ENCODE measurements at places on chromosomes 2 and 18. TPM values are rescaled to one million over a fixed set of nuclear protein-coding genes. Genes with fewer than 3 reads are reported as not detected.

GRCh38 chr2:74887960-74888700 is 54.2 kb downstream of the HK2 start:
- H3K27me3 ChIP-seq: peaks cover 2% of the 10 kb centered on the region
- no peaks in the 10 kb centered on the region for H3K4me1 ChIP-seq
- H3K27ac ChIP-seq: no peak overlapping the region
- peaks cover 68% of the 10 kb centered on the region for H3K36me3 ChIP-seq

- H3K27ac ChIP-seq: no peak overlapping the region
- H3K36me3 ChIP-seq: peaks cover 10% of the 10 kb centered on the region
- DNase-seq: no peak
- peaks cover 3% of the 10 kb centered on the region for H3K27me3 ChIP-seq
Observed at GRCh38 chr18:57744211-57744694, 58.9 kb downstream of the ATP8B1 start.

- H3K4me3 ChIP-seq: no peak overlapping the region
Observed at GRCh38 chr2:22944143-22944542, 440.8 kb upstream of the KLHL29 start.

DNA sequence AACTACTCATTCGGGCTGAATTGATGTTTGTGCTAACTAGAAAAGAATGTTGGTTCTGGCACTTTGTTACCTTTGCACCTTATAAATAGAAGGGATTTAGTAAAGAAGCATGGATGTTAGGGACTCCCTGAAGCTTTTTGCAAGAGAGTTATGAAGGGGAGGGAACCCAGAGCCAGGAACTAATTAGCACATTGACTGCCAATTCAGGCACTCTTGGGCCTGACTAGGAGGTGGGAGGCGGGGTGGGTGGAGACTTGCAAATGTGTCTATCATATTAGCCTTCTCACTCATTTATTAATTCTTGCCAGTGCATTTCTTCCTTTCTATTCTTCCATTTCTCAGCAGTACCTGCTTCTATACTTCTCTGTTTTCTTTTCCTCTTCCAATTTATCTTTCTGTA is 1022.4 kb downstream of the TMEM182 start:
- H3K4me3 ChIP-seq: no peak overlapping the region
- DNase-seq: no peak
- no peak overlapping the region for H3K27ac ChIP-seq
- no peaks in the 10 kb centered on the region for H3K4me1 ChIP-seq

DNA sequence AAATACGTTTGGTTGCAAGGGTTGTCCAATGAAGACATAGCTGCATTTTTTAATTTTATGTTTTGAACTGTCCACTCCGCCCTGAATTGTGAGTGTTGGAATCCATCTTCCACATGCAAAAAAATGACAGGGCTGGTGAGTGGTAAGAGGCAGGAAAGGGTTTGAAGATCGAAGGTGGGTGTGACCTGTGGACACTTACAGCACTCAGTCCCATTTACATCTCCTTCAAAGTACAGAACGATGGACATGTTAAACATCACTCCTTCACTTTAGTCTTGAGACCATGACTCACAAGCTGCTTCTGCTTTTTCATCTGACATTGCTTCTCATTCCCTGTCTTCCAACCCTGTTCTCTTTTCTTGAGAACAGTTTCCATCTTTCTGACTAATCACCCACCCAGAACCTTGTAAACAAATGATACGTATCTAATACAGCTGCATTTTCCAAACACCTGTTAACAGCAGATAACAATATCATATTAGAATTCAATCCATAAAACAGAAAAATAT is 179.3 kb downstream of the ZNF516 start:
- no peaks in the 10 kb centered on the region for H3K27me3 ChIP-seq
- no peak overlapping the region for H3K4me3 ChIP-seq
- H3K27ac ChIP-seq: no peak overlapping the region
- no peaks in the 10 kb centered on the region for H3K4me1 ChIP-seq
- H3K36me3 ChIP-seq: no peaks in the 10 kb centered on the region
- no peak for DNase-seq

GRCh38 chr2:95055262-95055661 is 29.8 kb downstream of the MAL start:
- peaks cover 12% of the 10 kb centered on the region for H3K27me3 ChIP-seq
- no peak overlapping the region for H3K4me3 ChIP-seq
- no peak overlapping the region for H3K27ac ChIP-seq

GRCh38 chr2:206353685-206354084 is 79.2 kb downstream of the ZDBF2 start:
- peaks cover 5% of the 10 kb centered on the region for H3K27me3 ChIP-seq
- H3K27ac ChIP-seq: no peak overlapping the region
- peaks cover 19% of the 10 kb centered on the region for H3K36me3 ChIP-seq
- no peak overlapping the region for H3K4me3 ChIP-seq
- DNase-seq: no peak

Gene FZD7
- 42.2 TPM for total RNA-seq

Gene UGT1A9
- total RNA-seq: not detected

DNA sequence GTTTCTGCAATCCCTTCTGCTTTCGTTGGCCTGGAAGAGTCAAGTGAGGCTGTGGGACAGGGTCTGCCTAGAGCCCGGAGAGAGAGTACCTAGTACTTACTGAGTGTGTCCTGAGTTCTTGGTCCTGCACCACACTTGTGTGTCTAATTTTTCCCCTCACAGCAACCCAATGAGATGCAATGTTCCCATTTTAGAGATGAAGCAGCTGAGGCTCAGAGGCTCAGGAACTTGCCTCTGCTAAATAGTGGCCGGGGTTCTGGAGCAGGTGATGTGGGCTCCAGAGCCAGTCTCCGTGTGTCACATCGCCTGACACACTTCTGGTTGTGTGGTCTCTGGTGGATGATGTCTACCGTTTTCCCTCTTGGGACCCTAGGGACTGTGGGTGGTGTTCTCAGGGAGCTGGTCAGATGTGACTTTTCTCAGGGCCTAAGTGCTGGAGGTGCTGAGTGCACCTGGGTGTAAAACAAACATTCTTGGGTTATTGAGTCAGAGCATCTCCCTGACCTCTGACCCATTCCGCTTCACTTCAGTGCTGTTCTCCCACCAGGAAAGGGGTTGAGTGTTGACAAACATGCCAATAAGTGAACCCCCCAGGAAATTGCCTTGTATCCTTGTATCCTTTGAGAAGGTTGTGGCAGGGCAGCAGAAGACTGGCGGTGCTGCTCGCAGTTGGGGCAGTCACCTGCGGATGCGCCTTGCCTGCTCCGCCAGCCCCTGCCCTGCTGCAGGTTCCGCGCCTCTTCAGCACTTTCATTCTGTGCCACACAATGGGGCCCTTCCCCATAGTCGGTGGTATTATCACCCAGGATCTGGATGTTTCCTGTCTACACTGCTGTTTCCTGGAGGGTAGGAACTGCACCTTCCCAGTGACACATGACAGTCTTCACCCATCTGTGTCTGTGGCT is 32.1 kb downstream of the HK2 start:
- peaks cover 10% of the 10 kb centered on the region for H3K36me3 ChIP-seq
- no peak overlapping the region for H3K4me3 ChIP-seq
- H3K4me1 ChIP-seq: peaks cover 32% of the 10 kb centered on the region
- no peak for DNase-seq
- peak overlapping the region; percentile 64 for H3K27ac ChIP-seq

Gene RAB6C
- total RNA-seq: 1.4 TPM

Gene MEIS1
- total RNA-seq: 13.3 TPM

DNA sequence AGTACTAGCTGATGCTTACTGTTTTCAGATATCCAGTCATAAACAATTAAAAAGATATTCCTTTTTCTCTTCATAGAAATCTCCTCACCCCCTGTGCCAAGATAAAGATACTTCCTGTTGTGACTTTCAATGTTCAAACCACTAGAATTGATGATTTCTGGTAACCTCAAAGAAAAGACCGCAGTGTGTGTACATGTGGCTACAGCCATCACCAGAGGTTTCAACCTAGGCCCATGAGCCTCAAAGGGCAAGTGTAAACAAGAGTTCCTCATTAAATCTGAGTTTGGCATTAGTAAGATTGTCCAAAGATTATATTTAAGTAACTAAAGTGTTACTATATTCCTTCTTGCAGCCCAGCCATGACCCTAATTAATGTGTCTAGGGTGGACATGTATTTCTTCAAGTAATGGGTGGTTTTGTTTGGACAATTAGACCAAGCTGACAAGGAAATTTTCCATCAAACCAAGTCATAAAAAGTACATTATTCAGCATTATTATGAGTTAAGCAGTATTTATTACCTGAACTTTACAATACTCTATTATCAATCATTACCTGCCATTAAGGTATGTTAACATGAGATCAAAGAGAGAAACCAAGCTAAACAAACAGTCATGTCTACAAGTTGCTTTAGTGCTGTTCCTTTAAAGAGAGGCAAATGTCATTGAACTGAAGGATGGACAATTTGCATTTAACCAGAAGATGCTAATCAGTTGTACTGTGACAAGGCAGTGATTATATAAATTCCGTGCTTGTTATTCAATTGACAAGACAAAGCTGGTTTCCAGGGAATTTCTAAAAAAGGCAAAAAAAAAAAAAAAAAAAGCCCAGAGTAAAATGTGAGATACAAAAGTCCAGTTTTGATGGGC is 382.7 kb downstream of the LNPK start:
- H3K4me3 ChIP-seq: no peak overlapping the region
- H3K27ac ChIP-seq: no peak overlapping the region
- H3K27me3 ChIP-seq: peaks cover 5% of the 10 kb centered on the region
- H3K4me1 ChIP-seq: no peaks in the 10 kb centered on the region
- H3K36me3 ChIP-seq: no peaks in the 10 kb centered on the region
- no peak for DNase-seq

- H3K36me3 ChIP-seq: no peaks in the 10 kb centered on the region
- no peak overlapping the region for H3K4me3 ChIP-seq
- H3K27ac ChIP-seq: no peak overlapping the region
- no peak for DNase-seq
Observed at GRCh38 chr2:70328921-70329561, 27.2 kb upstream of the FAM136A start.

DNA sequence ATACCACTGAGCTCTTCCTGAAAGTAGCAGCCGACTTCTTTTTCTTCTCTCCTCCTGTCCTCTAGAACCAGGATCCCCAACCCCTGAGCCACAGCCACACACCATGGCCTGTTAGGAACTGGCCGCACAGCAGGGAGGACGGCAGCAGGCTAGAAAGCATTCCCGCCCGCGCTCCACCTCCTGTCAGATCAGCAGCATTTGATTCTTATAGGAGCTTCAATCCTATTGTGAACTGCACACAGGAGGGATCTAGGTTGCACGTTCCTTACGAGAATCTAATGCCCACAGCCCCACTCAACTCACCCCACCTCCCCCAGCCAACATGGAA is 179.1 kb upstream of the SH3BP4 start:
- H3K36me3 ChIP-seq: peaks cover 6% of the 10 kb centered on the region
- no peak overlapping the region for H3K27ac ChIP-seq
- H3K4me1 ChIP-seq: peaks cover 12% of the 10 kb centered on the region
- no peak for DNase-seq
- H3K27me3 ChIP-seq: peaks cover 2% of the 10 kb centered on the region
- no peak overlapping the region for H3K4me3 ChIP-seq

GRCh38 chr2:160411167-160411566 is 82.4 kb downstream of the RBMS1 start:
- DNase-seq: no peak
- no peak overlapping the region for H3K4me3 ChIP-seq
- H3K27me3 ChIP-seq: peaks cover 19% of the 10 kb centered on the region
- peaks cover 16% of the 10 kb centered on the region for H3K36me3 ChIP-seq
- H3K27ac ChIP-seq: no peak overlapping the region

DNA sequence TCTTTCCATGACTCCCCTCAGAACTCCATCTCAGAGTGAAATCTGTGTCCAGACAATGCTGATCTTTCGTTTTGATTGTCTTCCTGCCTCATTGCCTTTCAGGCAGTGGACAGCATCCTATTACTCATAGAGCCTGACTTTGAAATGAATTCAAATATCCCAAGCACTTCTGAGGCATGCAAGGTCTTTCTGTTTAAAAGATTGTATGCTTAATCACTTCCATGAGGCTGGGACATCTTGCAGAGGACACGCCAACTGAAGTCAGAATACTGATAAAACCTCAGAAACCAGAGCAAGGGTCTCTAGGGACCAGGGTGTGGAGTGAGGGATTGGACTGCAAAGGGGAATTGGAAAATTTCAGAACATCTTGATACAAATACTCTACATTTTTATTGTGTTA is 836.5 kb upstream of the ID2 start:
- no peak overlapping the region for H3K27ac ChIP-seq
- no peak overlapping the region for H3K4me3 ChIP-seq
- no peaks in the 10 kb centered on the region for H3K36me3 ChIP-seq
- no peaks in the 10 kb centered on the region for H3K4me1 ChIP-seq
- DNase-seq: no peak
- H3K27me3 ChIP-seq: no peaks in the 10 kb centered on the region

DNA sequence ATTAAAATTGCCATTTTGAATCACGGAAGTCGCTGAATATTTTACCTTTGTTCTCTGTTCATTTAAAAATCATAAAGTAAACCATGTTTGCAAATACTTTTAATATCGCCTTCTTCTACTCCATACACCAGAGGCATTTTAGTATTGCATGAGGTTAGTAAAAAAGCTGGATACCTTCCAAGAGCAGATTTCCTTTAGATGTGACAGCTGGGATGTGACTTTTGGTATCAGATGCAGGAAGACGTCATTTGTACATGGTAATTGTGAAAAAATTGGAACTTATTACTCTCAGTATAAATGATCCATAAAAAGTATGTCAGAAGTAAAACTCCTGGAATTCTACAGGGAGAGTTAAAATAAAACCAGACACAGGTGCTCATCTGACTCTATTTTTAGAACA is 89.5 kb downstream of the SLC4A10 start:
- H3K27ac ChIP-seq: no peak overlapping the region
- H3K4me3 ChIP-seq: no peak overlapping the region
- no peaks in the 10 kb centered on the region for H3K27me3 ChIP-seq
- no peaks in the 10 kb centered on the region for H3K36me3 ChIP-seq
- no peaks in the 10 kb centered on the region for H3K4me1 ChIP-seq
